Kasumi-1 (cell line): ENCODE measurements at places on chromosomes 6 and 20.

DNA sequence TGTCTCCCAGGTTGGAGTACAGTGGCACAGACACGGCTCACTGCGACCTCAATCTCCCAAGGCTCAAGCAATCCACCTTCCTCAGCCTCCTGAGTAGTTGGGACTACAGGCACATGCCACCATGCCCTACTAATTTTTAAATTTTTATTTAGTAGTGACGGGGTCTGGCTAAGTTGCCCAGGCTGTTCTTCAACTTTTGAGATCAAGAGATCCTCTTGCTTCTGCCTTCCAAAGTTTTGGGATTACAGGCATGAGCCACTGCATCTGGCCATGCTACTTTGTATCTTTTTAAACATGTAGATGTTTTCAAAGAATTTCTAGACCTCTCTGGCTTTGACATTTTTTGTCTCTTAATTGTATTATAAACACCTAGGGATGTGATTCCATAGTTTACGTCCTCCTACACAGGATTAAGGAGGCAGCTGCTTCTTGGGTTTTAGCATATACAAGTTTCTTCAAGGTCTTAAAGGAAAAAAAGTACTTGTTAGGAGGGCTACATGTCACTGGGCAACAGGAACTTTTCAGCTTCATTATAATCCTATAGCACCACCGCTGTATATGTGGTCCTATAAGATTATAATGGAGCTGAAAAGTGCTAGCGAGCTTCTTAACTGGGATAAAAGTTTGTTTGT, 1.3 kb downstream of the ADAT2 start:
- peak; percentile 61 for DNase-seq

- DNase-seq, result no peak
Observed at GRCh38 chr6:63649847-63650265, 14.3 kb downstream of the PHF3 start.

- DNase-seq, result no peak
Observed at GRCh38 chr6:153129873-153130514, 1.1 kb downstream of the RGS17 start.

DNA sequence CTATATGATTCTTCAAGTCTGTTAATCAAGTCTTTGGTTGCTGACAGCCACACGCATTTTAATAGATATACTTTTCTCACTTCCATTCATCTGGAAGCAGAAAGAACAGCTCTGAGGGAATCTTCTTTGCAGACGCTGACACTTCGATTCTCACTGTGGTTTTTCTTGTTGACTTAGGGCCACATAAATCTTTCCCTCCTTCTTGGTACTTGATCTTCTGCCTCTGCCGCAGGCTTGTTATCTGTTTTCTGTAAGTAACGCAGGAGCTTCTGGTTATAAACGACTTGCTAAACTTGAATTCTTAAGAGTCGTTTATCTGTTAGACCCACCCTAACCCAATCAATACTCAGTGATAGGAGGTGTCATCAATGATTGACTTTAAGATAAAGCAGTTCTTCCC, 268.8 kb upstream of the SULF2 start:
- no peak for DNase-seq

DNA sequence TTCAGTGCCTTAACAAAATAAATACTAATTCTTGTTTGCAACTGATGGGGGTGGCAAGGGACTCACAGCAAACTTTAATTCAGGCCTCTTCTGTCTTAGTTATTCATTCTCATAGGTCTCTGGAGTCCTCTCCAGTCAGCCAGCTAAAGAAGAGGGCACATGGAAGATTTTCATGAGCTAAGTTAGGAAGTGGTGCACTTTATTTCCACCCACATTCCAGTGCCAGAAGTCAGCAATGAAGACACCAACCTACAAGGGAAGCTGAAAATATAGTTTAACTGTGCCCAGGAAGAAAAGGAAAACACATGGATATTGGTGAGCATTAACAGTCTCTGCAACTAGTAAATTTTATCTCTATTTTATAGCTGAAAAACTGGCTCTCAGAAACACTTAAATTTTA, 16.7 kb upstream of the IRAK1BP1 start:
- DNase-seq, result no peak

- DNase-seq, result no peak
Observed at GRCh38 chr6:128275681-128276080, 244.7 kb downstream of the PTPRK start.

DNA sequence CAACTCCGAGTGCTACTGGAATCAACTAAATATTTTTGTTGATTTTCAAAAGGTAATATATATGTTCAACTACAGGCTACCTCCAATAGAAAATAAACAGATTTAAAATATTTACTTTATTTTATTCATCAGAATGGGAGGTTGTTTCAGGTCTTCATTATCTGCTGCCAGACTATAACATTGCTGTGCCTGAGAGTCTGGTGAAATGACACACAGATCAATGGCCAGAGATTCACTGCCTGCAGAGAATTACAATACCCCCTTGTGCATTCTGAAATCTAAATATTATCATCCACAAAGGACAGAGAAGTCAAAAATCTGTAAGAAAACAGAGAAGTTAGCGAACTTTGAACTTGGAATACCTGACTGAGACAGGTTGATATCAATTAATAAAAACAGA, 667.8 kb upstream of the GJE1 start:
- DNase-seq, result no peak

DNA sequence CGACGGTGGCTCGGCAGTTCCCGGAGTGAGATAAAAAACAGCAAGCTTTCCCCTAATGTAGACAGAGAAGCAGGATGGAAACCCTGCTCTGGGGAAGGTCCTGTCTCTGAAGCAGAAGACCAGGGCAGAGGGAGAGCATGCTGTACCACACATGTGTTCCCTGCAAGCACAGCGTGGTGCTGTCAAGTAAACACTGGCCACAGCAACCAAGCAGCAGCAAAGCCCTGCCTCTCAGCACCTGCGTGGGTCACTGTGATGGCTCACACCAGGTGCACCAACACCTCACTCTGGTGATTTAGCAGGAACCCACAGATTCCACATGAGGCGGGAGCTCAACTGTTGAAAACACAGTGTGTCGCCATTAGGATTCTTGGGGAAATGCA, 65.2 kb upstream of the TXNDC5 start:
- no peak for DNase-seq

DNA sequence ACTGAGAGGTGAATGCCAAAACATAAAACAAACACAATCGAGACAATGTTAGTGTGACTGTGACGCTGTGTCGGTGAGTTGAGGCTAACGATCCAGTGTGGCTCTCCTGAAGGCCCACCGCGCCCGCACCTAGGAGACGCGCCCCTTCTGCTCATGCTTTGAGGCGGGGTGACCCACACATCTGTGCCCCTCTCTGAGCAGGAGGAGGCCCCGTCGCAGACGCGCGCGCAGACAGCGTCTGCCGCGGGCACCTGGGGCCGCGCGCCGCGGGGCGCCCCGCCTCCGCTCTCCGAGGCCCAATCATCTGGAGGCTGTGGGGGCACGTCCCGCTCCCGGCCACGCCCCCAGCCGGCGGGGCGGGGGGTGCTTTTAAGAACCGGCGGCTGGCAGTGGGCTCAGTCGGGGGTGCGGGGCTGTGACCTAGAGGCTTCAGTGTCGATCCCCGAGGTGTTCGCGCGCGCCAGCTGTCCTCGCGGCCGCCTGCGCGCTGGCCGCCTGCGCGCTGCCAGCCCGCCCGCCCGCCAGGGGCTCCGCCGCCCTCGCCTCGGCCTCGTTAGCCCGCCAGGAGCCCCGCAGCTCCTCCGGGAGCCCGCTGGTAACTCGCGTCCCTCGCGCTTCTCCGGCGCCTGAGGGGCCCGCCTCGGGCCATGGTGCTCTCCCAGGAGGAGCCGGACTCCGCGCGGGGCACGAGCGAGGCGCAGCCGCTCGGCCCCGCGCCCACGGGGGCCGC, at the start of gene SLC16A10:
TSS of gene SLC16A10 (plus strand) at position 398 of the 730 bp plus-strand sequence. CDS start at position 648, 250 bp downstream.
- DNase-seq, result peak; percentile 74

GRCh38 chr6:157990321-157991066, 8.8 kb downstream of the SYNJ2 start:
- no peak for DNase-seq

DNA sequence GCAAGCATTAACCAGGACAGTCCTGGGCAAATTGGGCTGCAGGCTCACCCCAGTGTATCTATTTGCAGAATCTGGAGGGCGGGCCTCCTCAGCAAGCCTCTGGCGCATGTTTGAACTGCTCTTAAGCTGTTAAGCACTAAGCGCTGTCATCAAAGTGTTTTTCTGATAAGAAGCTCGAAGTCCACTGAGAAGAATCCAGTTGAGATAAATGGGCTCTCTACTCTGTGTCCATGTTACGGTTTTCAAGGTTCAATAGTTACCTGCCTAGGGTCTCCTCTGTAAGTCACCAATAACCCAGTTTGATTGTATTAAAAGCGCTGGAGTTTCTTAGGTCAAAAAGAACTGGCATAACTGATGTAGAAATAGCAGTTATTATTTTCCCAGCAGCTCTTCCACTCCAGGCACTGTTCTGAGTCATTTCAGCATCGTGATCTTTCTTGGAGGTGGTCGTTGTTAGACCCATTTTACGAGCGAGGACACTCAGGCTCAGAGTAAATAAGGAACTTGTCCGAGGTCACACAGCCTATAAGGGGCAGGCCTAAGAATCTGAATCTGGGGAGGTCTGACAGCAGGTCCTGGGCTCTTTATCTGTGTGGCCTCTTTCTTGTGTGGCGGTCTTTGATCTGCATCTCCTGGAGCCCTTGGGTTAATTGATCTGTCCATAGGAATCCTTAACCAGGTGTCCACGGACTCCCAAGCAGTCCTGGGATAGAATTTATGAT, 207.4 kb upstream of the ZNF217 start:
- DNase-seq, result no peak

GRCh38 chr6:130026859-130027258, 8.5 kb downstream of the L3MBTL3 start:
- DNase-seq, result no peak

GRCh38 chr6:28401172-28401571, 1.6 kb upstream of the ZSCAN12 start:
- DNase-seq, result no peak

DNA sequence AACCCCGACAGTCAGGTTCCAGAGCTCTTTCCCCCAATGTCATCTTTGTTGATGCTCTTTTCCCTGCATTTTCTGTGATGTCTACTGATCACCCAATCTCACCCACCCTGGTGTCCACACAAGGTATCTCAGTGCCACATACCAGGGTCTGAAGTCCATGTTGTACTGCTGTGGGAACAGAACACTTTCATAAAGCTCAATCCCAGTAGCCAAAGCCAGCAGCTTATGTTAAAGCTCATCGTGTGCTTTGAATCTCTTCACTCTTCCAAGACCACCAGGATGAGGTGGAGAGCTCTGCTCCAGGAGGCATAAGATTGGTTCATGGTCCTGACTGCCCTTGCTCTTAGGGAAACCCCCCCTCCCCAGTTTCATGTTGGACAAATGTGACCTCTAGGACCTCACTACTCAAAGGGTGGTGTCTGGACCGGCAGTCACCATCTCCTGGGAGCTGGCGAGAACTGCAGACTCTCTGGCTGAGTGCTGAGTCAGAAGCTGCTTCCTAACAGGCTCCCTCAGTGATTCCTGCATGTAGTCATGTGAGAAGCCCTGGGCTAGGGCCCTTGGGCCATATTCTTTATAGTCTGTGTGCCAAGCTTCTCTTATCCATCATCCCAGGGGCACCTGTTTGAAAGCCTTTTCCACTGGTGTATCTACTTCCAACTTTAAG, 13.4 kb upstream of the CPNE5 start:
- DNase-seq, result no peak

- no peak for DNase-seq
Observed at GRCh38 chr6:166907373-166907841, 48.9 kb downstream of the RNASET2 start.

- DNase-seq, result no peak
Observed at GRCh38 chr6:169026175-169026574, 227.5 kb downstream of the THBS2 start.

DNA sequence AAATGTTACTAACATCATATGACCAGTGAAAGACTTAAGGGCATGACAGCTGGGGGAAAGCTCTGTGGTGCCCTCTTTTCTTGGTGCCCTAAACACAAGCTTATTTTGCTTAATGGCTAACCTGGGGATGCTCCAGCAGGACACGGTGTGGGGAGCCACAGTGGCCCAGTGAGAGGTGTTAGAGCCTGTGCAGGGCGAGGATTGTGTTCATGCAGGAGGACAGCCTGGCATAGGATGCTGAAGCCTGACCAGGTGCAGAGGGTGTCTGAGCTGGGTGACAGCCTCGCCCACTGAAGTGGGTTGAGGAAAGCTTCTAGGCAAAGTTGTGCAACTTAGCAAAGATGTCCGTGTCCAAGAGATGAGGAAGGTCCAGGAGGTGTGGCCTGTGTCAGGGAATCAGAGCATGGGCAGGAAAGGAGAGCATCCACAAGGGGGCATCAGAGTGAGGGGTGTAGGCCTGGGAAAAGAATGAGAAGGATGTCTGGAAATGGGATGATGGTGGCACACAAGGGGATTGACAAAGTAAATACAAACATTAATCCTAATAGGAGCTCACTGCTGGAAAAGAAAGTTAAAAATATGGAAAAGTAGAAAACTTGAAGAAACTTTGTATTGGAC, 33.9 kb downstream of the SLC17A4 start:
- DNase-seq, result peak; percentile 31

GRCh38 chr6:21869085-21869771, 275.7 kb downstream of the SOX4 start:
- DNase-seq, result no peak

DNA sequence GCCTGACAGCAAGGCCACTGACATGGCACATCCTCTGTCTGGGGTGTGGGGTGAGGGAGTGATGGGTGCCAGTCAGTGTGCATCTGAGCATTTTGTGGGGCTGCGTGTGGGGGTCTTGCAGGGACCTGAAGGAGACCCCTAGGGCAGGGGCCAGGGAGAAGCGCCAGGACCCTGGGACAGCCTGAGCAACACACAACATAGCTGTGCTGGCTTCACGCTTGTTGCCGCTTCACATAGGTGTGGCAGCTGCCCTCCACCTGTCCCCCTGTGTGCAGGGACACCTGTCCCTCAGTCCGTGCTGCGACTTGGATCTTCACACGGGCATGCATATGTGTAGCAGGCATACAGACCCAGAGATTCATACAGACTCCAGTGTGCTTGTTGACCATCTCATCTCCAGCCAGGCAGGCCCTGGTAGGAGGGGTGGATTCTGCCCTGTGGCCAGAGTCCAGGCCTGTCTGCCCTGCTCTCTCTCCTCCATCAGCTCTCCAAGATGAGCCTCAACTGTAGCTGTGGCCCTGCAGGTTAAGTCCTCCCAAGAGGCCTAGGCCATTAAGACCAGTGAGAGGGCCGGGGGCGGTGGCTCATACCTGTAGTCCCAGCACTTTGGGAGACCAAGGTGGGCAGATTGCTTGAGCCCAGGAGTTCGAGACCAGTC, 3.2 kb upstream of the NPBWR2 start:
- DNase-seq, result no peak

DNA sequence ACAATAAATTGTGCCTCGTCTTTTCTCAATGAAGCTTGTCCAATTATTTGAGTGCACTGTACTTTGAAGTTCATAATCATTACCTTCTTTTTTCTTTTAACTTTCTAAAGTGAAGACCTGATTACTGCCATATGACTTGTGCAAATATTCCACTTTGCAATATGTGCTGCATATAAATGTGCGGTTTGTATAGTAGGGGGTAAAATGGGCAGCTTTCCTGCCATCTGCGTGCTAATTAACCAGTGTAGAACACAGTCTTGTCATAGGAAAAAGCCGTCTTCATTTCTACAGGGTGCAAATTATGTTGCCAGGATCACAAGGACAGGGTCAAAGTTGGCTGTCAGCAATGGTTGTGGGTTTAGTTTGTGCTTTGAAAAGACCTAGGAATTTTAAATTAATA, 397.0 kb downstream of the NKAIN2 start:
- no peak for DNase-seq

- DNase-seq, result no peak
Observed at GRCh38 chr6:14271789-14272736, 154.5 kb downstream of the CD83 start.
